Chondrocyte (in vitro differentiated cells): ENCODE measurements at places on chromosomes 3 and 15. TPM values are rescaled to one million over a fixed set of nuclear protein-coding genes. Genes with fewer than 3 reads are reported as not detected.

- DNase-seq = no peak
Observed at GRCh38 chr3:149736175-149736952, 15.9 kb downstream of the COMMD2 start.

GRCh38 chr15:77384589-77385359 is 35.1 kb downstream of the PEAK1 start:
- no peak for DNase-seq

- DNase-seq = no peak
Observed at GRCh38 chr3:113329757-113330156, 111.5 kb downstream of the CFAP44 start.

CMC1 gene
- total RNA-seq = 9.4 to 14.4 TPM (median 13.4 TPM) in 3 replicates

PROS1 gene
- total RNA-seq = 24.5 to 32.6 TPM (median 25.6 TPM) in 3 replicates

CCDC80 gene
- total RNA-seq = 1,151 to 1,607 TPM (median 1,574 TPM) in 3 replicates

EPM2AIP1 gene
- total RNA-seq = 14.3 to 20.5 TPM (median 15.6 TPM) in 3 replicates

MTMR10 gene
- 14.9 to 16.5 TPM (median 16.1 TPM) in 3 replicates for total RNA-seq

- no peak for DNase-seq
Observed at GRCh38 chr3:65398953-65399352, 639.8 kb downstream of the MAGI1 start.

SNX22 gene
- total RNA-seq = 0.15 to 0.28 TPM (median 0.27 TPM) in 3 replicates

OXSR1 gene
- total RNA-seq = 66.5 to 76.0 TPM (median 72.0 TPM) in 3 replicates

GRCh38 chr3:118080889-118081288 is 953.8 kb downstream of the IGSF11 start:
- DNase-seq = no peak

- DNase-seq = no peak
Observed at GRCh38 chr3:122366379-122366749, 16.7 kb downstream of the MIX23 start.

NR2F2 gene
- 151 to 169 TPM (median 167 TPM) in 3 replicates for total RNA-seq

MKRN3 gene
- total RNA-seq = not detected in 3 replicates

GRCh38 chr3:29189328-29189727 is 91.5 kb upstream of the RBMS3 start:
- DNase-seq = no peak

DNA sequence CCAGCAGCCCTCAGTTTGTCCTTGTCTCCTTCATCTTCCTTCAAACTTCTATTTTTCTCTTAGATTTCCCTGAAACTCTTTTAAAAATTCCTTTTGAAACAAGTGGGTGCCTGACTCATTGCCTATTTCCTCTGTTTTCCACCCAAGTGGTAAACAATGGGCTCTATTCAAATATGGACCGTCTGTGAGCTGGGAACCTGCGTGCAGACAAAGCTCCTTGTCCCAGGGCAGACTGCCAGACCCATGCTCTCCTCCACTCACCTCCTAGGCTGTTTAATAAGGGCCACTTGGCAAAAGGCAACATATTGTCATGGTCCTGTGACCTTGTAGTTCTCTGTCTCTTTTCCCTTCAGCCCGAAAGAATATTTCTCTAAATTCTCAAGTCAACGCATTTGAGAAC is 332.7 kb upstream of the THBS1 start:
- no peak for DNase-seq

GRCh38 chr3:24965706-24966385 is 462.2 kb upstream of the RARB start:
- no peak for DNase-seq

OR5K2 gene
- total RNA-seq = not detected in 3 replicates

PLA1A gene
- total RNA-seq = 0.55 to 0.92 TPM (median 0.82 TPM) in 3 replicates

FGF7 gene
- total RNA-seq = 1.1 TPM in 1 of 3 replicates, not detected in the others

GRCh38 chr3:51374456-51374855 is 10.6 kb upstream of the MANF start:
- DNase-seq = peak; percentile 50

ATP8B4 gene
- not detected in 3 replicates for total RNA-seq

DNA sequence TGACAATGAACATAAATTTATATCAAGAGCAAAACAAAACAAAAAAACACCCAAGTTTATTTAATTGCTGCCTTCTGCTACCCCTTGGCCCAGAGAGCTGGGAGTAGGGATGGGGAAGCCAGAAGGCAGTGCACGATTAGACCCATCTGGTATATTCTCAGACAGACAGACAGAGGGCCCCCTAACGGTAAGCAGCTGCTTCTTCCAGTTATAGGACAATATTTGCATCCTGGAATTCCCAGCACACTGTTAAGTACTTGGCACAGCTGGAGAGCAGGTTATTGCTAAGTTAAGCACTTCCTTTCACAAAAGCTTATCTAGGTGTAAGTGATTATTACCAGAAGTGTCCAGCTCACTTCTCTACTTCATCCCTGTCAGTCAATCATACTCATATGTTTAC is 39.3 kb downstream of the C2CD4B start:
- DNase-seq = no peak

DNA sequence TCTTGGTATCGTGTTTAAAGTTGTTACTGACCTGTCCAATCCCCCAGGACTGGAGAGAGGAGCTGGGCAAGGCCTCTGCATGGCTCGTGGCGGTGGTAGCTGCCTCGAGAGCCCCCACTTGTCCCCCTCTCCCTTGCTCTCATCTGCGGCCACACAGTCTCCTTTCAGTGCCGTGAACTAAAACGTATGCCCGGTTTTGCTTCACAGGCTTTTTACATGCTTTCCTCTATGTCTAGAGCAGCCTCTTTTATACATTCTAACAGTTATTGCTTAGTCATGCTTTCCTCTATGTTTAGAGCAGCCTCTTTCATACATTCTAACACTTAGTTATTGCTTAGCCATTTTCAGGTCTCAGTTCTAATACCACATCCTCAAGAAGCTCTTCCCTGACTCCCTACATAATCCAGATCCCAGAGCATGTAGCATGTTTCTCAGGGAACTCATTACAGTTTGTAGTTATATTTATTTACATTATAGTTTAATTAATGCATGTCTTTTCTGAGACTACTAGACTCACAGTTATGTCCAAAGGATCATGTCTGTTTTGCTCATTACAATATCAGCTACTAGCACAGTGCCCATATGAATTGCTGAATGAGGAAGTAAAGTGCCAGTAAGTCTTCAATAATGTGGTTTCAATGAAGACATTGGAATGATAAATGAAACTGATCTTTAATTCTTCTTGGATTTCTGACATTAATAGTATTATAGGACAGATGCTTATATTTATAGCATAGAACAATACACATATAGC is 66.5 kb upstream of the TBL1XR1 start:
- DNase-seq = no peak

GADL1 gene
- total RNA-seq = not detected in 3 replicates

DNA sequence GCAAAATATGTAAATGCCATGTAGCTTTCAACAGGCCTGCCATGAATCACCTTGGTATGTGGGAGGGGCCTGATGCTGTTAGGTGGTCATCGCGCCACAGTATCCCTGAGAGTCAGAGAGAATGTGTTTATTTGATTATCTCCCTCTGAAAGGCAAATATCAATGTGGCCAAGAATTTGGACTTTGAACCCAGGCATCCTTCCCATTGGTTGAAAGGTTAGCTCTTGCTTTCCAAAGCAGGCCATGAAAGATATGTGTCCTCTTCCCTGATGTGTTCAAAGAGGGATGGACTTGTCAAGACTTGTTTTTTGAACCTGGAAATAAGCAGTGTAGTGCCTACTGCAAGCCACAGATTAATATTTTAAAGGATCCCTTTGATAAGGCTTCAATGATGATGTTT is 36.7 kb downstream of the SRP14 start:
- no peak for DNase-seq

SLC25A20 gene
- 21.7 to 28.1 TPM (median 23.7 TPM) in 3 replicates for total RNA-seq

GRCh38 chr3:135887220-135887619 is 78.3 kb upstream of the PPP2R3A start:
- DNase-seq = no peak

SLTM gene
- 53.9 to 71.7 TPM (median 70.4 TPM) in 3 replicates for total RNA-seq

GRCh38 chr3:159922861-159923312 is 65.7 kb upstream of the IL12A start:
- DNase-seq = no peak

SLCO2A1 gene
- 0.46 to 1.0 TPM (median 0.82 TPM) in 3 replicates for total RNA-seq

TIMP4 gene
- 31.3 to 41.6 TPM (median 31.9 TPM) in 3 replicates for total RNA-seq

DNA sequence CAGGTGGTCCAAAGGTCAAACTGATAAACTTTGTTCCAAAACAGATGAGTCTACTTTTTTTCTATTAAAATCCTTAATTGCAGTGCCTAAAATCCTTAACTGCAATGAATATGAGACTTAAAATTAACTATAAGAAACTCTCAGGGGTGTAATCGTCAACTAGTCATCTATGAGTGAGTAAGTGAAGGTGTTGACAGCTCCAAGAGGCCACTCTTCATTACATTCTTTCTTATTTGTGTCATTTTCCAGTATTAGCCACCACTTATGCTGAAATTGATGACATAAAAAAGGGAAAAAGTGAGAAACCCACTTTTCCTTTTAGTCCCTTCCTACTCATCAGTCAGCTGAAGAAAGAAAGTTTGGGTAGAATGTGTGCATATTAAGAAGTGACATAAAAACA is 12.6 kb upstream of the NPAP1 start:
- no peak for DNase-seq

- no peak for DNase-seq
Observed at GRCh38 chr15:59224474-59224873, 17.8 kb downstream of the LDHAL6B start.

ZNF80 gene
- total RNA-seq = not detected in 3 replicates

SLC22A14 gene
- 0.62 to 1.2 TPM (median 0.75 TPM) in 3 replicates for total RNA-seq

GRCh38 chr15:25508369-25509002 is 69.7 kb upstream of the UBE3A start:
- DNase-seq = no peak

DNA sequence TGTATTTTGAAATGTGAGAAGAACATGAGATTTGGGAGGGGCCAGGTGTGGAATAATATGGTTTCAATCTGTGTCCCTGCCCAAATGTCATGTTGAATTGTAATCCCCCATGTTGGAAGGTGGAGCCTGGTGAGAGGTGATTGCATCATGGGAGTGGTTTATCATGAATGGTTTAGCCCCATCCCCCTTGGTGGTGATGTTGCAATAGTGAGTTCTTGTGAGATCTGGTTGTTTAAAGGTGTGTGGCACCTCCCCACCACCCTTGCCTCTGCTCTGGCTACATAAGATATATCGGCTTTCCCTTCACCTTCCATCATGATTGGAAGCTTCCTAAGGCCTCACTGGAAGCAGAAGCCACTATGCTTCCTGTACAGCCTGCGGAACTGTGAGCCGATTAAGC is 23.9 kb upstream of the TMEM108 start:
- no peak for DNase-seq

GRK7 gene
- not detected in 3 replicates for total RNA-seq

GAP43 gene
- 3.3 to 33.7 TPM (median 3.6 TPM) in 3 replicates for total RNA-seq

HIGD2B gene
- not detected in 3 replicates for total RNA-seq

GRCh38 chr3:10816019-10816862 is at the start of gene SLC6A11:
TSS of gene SLC6A11 (plus strand) at chr3:10816228. CDS start at chr3:10816266, 38 bp downstream.
- no peak for DNase-seq

DNA sequence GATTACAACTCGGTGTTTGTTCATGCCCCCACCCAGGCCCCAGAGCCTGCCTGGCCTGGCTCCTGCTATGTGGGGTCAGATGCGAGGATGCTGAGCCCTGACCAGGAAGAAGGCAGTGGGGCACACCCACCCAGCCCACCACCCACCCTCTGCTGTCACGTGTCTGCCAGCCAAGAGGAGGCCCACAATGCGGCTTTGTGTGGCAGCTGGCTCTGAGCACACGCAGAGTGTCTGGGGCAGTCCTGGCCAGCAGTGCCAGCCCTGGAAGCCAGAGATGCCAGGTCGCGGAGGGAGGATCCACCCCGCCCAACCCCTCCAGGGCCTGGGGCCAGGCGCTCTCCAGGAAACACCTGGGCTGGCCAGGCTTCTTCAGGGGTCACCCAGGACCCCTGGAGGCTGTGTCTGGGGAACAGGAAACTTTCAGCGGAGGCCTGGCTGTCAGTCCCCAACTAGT is 26.4 kb upstream of the KLF13 start:
- DNase-seq = no peak

GRCh38 chr3:137946356-137946973 is 63.5 kb upstream of the CLDN18 start:
- DNase-seq = no peak

DNA sequence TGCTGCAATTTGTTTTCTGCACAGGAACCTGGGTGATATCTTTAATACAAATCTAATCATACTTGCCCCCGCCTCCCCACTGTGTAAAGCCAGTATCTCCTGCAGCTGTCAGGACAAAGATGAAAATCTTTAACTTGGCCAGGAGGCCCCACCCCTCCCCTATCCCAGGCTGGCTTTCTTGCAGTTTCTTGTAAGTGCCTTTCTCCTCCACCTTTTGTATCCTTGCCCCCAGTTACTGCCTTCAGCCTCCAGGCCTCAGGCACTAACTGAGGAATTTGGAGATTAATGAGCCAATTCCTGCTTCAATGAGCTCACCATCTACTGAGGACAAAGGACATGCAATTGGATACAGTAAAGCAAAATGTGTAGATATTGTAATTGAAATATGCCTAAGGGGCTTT is 6.5 kb downstream of the GCSAM start:
- DNase-seq = no peak

CHL1 gene
- not detected in 3 replicates for total RNA-seq

CASR gene
- total RNA-seq = not detected in 3 replicates

- DNase-seq = no peak
Observed at GRCh38 chr3:65483480-65483879, 555.2 kb downstream of the MAGI1 start.

SCAMP5 gene
- 20.6 to 29.3 TPM (median 22.4 TPM) in 3 replicates for total RNA-seq

DNA sequence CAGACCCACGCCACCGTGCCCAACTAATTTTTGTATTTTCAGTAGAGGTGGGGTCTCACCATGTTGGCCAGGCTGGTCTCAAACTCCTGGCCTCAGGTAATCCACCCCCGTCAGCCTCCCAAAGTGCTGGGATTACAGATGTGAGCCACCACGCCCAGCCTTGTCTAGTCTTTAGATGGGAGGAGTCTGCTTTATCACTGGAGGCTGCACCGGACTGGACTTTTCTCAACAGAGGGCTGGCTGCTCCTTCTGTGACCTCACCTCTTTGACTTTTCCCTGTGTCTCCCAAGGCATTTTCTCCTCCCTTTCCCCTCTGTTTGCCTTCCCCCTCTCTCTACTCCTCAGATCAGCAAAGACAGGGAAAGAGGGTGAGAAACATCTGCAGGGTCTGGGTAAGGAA is 28.5 kb downstream of the SLCO2A1 start:
- no peak for DNase-seq

- DNase-seq = no peak
Observed at GRCh38 chr3:129060276-129061022, at the start of gene GP9. TSS of gene GP9 (plus strand) at chr3:129060779. CDS start at chr3:129061740, 961 bp downstream.

DNA sequence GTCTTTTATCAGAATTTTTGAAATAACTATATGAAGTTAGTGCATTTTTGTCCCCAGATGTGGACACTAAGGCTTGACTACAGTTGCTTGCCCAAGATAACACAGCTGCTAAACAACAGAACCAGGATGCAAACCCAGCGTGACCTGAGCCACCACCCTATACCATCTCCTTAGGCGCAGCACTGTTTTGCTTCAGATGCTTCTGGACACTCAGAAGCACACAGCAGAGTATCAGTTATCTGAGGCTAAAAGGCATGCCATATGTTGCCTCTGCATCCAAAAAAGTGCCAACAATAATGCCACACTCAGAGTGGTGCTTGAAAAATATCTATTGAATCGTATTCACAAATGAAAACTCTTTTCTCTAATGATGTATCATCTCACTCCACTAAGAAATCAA is 24.5 kb downstream of the KCNMB2 start:
- no peak for DNase-seq

GRCh38 chr15:47811172-47811571 is 93.9 kb downstream of the SEMA6D start:
- no peak for DNase-seq

CA12 gene
- 6.7 to 7.9 TPM (median 6.9 TPM) in 3 replicates for total RNA-seq
